ENCODE measurements at places on chromosomes 11 and 22.

GRCh38 chr11:94100253-94100652 is 28.4 kb upstream of the PANX1 start:
- DNase-seq: peak; percentile 35

- no peak for DNase-seq
These were observed 3.6 kb upstream of the CCDC117 start for GRCh38 chr22:28768701-28769393.

GRCh38 chr22:30195245-30196140 is 51.1 kb downstream of the LIF start:
- DNase-seq: peak; percentile 41

GRCh38 chr22:36317658-36318271 is 64.8 kb downstream of the APOL1 start:
- DNase-seq: peak; percentile 46

DNA sequence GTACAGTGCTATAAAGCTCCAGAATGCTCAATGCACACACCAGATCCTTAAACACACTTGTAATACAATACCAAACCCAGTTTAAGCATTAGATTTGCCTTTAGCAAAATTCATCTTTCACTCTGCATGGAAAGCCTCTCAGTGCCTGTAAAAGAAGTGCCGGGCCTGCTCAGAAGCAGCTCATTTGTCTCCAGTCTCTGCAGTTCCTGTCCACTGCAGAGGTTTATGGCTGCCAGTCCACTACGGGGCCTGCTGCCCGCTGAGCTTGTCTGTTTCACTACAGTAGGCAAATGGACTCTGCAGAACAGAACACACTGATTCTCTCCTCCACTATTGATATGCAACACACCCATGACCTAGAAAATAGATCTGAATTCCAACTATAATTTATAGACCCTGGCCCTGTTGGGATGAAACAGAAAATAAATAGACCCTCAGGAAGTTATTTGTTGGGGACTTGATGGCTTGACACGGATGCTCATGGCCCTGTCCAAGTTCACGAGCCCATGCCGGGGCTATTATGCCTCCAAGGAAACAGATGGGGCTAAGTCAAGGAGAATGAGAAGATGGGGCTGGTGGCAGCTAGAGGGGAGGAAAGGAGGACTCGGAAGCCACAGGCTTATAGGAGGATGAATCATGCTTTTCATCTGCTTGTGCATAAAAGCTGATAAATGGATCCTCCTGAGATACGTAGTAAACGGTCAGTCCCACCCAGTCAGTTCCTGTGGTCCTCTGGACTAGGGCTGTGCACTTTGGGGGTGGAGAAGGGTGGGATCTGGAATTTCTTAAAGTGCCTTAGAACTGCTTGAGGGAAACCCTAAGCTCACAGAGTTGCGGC is 416.8 kb upstream of the TENM4 start:
- no peak for DNase-seq

GRCh38 chr11:13062115-13062514 is 53.0 kb downstream of the RASSF10 start:
- no peak for DNase-seq

DNA sequence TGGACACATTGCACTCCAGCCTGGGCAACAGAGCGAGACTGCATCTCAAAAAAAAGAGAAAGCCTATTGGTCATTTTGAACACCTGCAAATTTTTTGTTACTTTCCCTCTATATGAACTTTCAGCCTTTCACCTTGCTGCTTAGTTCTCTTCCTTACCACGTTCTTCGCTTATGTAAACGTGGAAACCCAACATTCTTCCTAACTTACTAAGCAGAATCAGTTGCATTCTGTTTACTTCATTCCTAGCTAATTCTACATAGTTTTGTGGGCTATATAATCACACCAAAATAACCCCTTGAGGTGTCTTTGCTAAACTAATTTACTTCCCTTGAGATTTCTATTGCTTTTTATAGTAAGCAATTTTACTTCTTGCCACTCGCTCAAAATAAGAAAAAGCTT is 23.2 kb downstream of the MS4A4A start:
- DNase-seq: no peak

- no peak for DNase-seq
These were observed 30.6 kb downstream of the LMO1 start for GRCh38 chr11:8232849-8233606.

- DNase-seq: no peak
These were observed 124.4 kb downstream of the SPATA19 start for GRCh38 chr11:133720951-133721350.

DNA sequence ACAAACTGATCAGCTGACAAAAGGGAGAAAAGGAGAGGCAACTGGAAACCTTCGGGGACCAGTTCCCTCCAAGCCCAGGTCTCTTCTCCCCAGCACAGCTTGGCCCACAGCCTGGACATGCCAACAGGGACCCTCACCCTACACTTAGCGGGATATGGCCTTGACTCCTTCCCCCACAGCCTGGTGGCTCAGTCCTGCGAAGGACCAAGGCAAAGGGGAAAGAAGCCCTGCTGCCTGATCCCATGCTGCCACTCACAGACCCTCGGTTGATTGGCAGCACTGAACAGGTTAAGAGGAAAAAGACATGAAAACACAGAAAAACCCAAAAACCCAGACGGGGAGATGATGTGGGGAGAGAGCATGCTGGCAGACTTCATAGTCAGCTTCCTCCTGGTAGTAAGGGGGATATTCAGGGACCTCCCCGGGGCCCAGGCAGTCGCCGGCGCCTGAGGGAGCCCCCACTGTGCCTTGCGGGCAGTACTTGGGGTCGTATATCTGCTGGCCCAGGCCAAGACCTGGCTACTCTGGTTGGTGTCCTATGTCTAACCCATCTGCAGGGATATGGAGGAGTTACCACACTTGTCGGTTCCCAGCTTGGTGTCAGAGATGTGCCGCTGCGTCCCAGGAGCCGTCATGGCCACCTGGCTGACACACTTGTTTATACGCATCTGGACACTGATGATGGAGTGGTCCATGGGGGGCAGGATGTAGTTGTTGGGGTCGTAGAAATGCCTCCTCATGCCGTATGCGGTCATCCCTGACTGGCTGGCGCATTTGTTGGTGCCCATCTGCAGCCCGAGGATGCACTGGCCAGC is 34.2 kb upstream of the HORMAD2 start:
- no peak for DNase-seq

Data from mammary epithelial cell (primary cell).